ENCODE measurements at places on chromosomes 1 and 21. TPM values are rescaled to one million over a fixed set of nuclear protein-coding genes. Genes with fewer than 3 reads are reported as not detected.

- H3K36me3 ChIP-seq = no peaks in the 10 kb centered on the region
- H3K27ac ChIP-seq = no peak overlapping the region
- DNase-seq = no peak
- H3K27me3 ChIP-seq = no peaks in the 10 kb centered on the region
- H3K4me3 ChIP-seq = no peak overlapping the region
Measured at GRCh38 chr1:98181036-98181764, 260.4 kb upstream of the DPYD start.

GRCh38 chr21:25898671-25899070 lies 163.9 kb downstream of the GABPA start:
- H3K36me3 ChIP-seq = no peaks in the 10 kb centered on the region
- no peak for DNase-seq
- peak overlapping the region; percentile 4 for H3K27ac ChIP-seq
- peaks cover 6% of the 10 kb centered on the region for H3K4me1 ChIP-seq
- H3K27me3 ChIP-seq = no peaks in the 10 kb centered on the region

GRCh38 chr1:59316497-59317128 lies 19.7 kb downstream of the FGGY start:
- peaks cover 29% of the 10 kb centered on the region for H3K4me1 ChIP-seq
- no peaks in the 10 kb centered on the region for H3K27me3 ChIP-seq
- H3K27ac ChIP-seq = peak overlapping the region; percentile 21
- peak; percentile 48 for DNase-seq
- H3K4me3 ChIP-seq = no peak overlapping the region
- H3K36me3 ChIP-seq = no peaks in the 10 kb centered on the region

GRCh38 chr1:89884718-89885596 lies 64.1 kb downstream of the LRRC8D start:
- H3K27me3 ChIP-seq = no peaks in the 10 kb centered on the region
- DNase-seq = no peak
- H3K4me1 ChIP-seq = no peaks in the 10 kb centered on the region

GRCh38 chr1:221925947-221926346 lies 184.1 kb upstream of the DUSP10 start:
- H3K4me1 ChIP-seq = no peaks in the 10 kb centered on the region
- DNase-seq = no peak
- H3K27me3 ChIP-seq = no peaks in the 10 kb centered on the region
- H3K27ac ChIP-seq = no peak overlapping the region
- H3K4me3 ChIP-seq = no peak overlapping the region

DNA sequence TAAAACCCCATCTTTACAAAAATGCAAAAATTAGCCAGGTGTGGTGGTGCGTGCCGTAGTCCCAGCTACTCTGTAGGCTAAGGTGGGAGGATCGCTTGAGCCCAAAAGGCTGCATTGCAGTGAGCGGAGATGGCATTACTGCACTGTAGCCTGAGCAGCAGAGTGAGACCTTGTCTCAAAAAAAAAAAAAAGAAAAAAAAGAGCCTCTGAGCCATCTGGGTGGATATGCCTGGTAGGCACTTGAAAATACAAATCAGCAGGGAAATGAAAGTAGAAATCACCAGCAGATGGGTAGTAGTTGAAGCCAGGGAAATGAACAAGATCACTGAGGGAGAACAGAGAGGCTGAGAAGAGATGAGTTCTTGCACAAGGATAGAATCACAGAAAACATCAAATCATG lies 131.0 kb upstream of the HMCN1 start:
- H3K4me3 ChIP-seq = no peak overlapping the region
- no peak for DNase-seq
- no peaks in the 10 kb centered on the region for H3K4me1 ChIP-seq
- no peaks in the 10 kb centered on the region for H3K27me3 ChIP-seq
- H3K36me3 ChIP-seq = no peaks in the 10 kb centered on the region

- DNase-seq = no peak
- H3K4me1 ChIP-seq = no peaks in the 10 kb centered on the region
- no peak overlapping the region for H3K4me3 ChIP-seq
- H3K27me3 ChIP-seq = no peaks in the 10 kb centered on the region
- no peaks in the 10 kb centered on the region for H3K36me3 ChIP-seq
- H3K27ac ChIP-seq = no peak overlapping the region
Measured at GRCh38 chr1:191350938-191351337, 807.3 kb upstream of the RGS18 start.

DNA sequence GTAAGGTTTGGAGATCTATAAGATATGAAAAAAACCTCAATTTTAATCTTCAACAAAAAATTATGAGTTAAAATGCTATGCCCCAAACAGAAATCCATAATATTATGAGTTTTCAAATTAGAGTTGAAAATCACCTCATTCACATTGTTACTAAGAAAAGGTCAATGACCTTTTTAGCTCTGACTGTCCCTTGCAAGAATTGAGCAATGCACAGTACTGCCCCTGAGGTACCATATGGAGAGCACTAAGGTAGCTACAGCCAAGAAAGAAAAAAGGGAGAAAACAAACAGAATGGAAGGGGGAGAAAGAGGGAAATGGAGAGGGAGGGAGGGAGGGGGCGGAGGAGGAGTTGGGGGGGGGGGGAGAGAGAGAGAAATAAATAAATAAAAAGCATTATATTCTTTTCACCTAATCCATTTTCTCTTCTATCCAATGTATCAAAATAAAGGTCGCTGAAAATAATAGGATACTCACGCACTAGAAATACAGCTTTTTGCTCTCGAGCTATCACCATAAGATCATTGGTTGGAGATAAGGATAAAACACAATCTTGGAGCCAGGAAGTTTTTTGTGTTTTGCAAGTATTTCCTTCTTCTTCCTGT lies 58.8 kb downstream of the RAB3GAP2 start:
- no peaks in the 10 kb centered on the region for H3K36me3 ChIP-seq
- no peaks in the 10 kb centered on the region for H3K27me3 ChIP-seq
- no peak overlapping the region for H3K27ac ChIP-seq
- DNase-seq = no peak
- H3K4me3 ChIP-seq = no peak overlapping the region
- H3K4me1 ChIP-seq = no peaks in the 10 kb centered on the region

- peaks cover 7% of the 10 kb centered on the region for H3K4me1 ChIP-seq
- no peak overlapping the region for H3K27ac ChIP-seq
- peak; percentile 26 for DNase-seq
- H3K27me3 ChIP-seq = no peaks in the 10 kb centered on the region
Measured at GRCh38 chr1:94739521-94740061, 80.6 kb upstream of the SLC44A3 start.

GRCh38 chr1:84480650-84481049 lies 1.6 kb downstream of the RPF1 start:
- H3K27ac ChIP-seq = no peak overlapping the region
- DNase-seq = no peak
- no peaks in the 10 kb centered on the region for H3K27me3 ChIP-seq
- peaks cover 11% of the 10 kb centered on the region for H3K4me1 ChIP-seq
- no peaks in the 10 kb centered on the region for H3K36me3 ChIP-seq

- DNase-seq = no peak
- H3K27ac ChIP-seq = no peak overlapping the region
- H3K27me3 ChIP-seq = no peaks in the 10 kb centered on the region
- H3K36me3 ChIP-seq = no peaks in the 10 kb centered on the region
- no peaks in the 10 kb centered on the region for H3K4me1 ChIP-seq
Measured at GRCh38 chr1:82598337-82598736, 797.6 kb downstream of the ADGRL2 start.

DNA sequence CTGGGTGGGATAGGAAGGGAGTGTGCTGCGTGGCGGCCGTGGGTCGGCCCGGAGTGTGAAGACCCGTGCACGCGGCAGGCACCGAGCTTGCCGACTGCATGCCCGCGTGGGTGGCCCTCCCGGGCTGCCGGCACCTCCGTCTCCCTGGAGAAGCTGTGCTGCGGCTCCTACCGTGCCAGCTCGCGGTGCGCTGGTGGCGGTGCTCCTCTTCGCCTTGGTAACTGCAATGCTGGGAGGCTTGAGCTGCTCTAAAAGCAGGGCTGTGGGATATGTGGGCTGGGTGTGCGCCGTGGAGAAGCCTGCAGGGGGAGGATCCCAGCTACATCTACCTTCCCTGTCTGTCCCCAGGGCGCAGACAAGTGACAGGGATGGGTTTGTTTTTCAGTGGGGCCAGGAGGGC lies 2.4 kb downstream of the GABRD start:
- H3K27me3 ChIP-seq = peaks cover 3% of the 10 kb centered on the region
- H3K4me1 ChIP-seq = peaks cover 13% of the 10 kb centered on the region
- H3K27ac ChIP-seq = no peak overlapping the region
- no peak overlapping the region for H3K4me3 ChIP-seq
- no peak for DNase-seq

GRCh38 chr1:76827066-76827465 lies 40.2 kb upstream of the ST6GALNAC5 start:
- no peak overlapping the region for H3K4me3 ChIP-seq
- H3K4me1 ChIP-seq = no peaks in the 10 kb centered on the region
- H3K36me3 ChIP-seq = no peaks in the 10 kb centered on the region
- H3K27me3 ChIP-seq = no peaks in the 10 kb centered on the region
- no peak overlapping the region for H3K27ac ChIP-seq
- no peak for DNase-seq

- DNase-seq = no peak
- no peaks in the 10 kb centered on the region for H3K36me3 ChIP-seq
- no peak overlapping the region for H3K27ac ChIP-seq
- no peaks in the 10 kb centered on the region for H3K4me1 ChIP-seq
- H3K27me3 ChIP-seq = no peaks in the 10 kb centered on the region
Measured at GRCh38 chr1:221089803-221090202, 210.6 kb downstream of the HLX start.

DNA sequence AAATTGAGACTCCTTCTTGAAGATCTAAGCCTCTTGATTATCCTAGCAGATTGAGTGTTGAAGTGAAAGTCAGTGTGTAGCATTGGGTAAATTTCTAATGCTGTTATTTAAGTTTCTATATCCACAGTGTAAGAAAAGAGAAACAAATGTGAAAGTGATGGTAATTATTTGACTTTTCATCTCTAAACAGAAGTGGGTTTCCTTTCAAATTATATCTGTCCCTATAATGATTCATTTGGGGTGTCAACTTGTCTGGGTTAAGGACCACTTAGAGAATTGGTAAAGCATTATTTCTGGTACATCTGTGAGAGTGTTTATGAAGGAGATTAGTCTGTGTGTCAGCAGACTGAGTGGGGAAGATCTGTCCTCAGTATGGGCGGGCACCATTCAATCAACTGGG lies 133.0 kb upstream of the HMCN1 start:
- no peaks in the 10 kb centered on the region for H3K36me3 ChIP-seq
- H3K4me3 ChIP-seq = no peak overlapping the region
- H3K27ac ChIP-seq = no peak overlapping the region
- no peaks in the 10 kb centered on the region for H3K27me3 ChIP-seq

DNA sequence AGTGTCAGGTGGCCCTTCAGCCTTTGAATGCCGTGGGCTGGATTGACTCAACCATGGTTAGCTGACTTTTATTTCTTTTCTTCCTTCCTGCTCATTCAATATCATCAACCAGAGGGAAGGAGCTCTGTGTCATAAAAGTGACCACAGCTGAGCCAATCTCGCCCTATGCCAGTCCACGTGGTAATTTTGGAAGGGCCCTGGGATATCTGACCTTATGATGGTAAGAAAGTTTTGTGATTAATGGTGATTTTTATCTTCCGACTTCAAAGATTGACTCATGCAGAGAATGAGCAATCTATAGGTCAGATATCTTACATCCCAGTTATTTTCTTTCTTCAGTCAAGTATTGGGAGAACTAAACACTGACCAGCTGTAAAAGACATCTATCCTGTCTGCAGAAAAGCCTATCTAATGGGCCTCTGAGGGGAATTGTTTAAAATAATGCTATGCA lies 170.3 kb downstream of the ZC3H11B start:
- H3K27ac ChIP-seq = no peak overlapping the region
- no peak for DNase-seq
- H3K4me1 ChIP-seq = no peaks in the 10 kb centered on the region
- H3K36me3 ChIP-seq = no peaks in the 10 kb centered on the region
- no peak overlapping the region for H3K4me3 ChIP-seq

DNA sequence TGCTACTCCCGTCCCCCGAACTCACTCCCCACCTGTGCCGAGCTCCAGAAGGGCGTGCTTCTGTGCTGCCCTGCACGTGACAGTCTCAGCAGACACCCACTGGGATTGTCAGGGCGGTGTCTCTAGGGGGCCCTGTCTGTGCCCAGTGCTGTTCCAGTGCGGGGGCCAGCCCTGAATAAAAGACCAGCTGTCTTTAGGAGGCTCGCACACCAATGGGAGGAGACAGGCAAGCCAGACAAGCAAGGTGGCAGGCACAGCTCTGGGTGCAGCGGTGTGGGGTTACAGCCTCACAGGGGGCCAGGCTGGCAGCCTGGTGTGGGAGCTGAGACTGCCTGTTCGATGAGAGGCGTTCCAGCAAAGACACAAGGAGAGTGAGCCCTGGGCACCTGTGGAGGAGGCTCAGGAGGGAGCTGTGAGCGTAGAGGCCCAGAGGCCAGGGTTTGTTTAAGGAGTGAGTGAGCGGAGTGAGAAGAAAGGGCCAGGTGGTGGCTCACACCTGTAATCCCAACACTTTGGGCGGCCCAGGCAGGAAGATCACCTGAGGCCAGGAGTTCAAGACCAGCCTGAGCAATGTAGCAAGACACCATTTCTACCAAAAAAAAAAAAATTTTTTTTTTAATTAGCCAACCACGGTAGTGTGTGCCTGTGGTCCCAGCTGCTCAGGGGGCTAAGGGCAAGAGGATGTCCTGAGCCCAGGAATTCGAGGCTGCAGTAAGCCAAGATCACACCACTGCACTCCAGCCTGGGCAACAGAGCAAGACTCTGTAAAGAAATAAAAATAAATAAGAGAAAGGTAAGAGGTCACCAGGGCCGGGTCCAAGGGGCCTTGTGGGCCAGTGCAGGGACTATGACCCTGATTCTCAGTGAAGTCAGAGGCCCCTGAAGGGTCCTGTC lies 48.2 kb upstream of the ARHGEF16 start:
- no peak for DNase-seq
- H3K4me1 ChIP-seq = no peaks in the 10 kb centered on the region
- no peaks in the 10 kb centered on the region for H3K27me3 ChIP-seq
- H3K4me3 ChIP-seq = no peak overlapping the region
- no peak overlapping the region for H3K27ac ChIP-seq

DNA sequence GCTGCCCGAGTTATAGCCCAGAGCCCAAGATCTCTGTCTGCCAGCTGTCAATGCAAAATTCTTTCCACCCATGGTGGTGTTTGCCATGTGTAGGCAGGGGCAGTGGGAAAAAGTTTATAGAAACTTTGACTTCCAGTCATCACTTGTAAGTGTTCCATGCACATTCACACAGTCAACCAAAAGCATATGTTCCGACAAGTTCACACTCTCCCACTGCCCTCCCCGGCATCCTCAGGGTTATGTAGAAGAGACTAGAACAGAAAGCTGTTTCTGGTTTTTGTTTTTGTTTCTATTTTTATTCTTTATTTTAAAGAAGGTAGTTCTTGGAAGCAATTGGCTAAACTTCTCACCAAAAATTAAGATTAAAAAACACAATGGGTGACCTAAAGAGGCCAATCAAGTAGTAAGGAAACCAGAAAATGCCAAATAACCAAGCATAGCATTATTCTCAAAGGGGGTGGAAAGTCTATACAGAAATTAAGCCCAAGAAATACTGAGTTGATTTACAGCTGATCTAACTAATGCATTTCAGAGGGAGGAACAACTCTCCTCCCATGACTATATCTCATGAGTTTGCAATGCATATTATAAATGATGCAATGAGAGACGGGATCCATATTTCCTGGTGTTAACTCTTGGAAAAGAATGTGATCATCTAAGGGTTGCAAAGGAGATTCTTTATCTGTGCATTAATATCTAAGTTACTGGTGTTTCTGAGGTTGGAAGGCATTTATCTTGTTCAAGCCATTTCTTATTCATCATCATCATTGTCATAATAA lies 91.5 kb upstream of the ETS2 start:
- H3K4me3 ChIP-seq = no peak overlapping the region
- no peak overlapping the region for H3K27ac ChIP-seq
- no peak for DNase-seq

The KRTAP10-4 gene
- not detected for total RNA-seq

The GIPC2 gene
- 1.5 TPM for total RNA-seq

The VHLL gene
- not detected for total RNA-seq

The LIN28A gene
- not detected for total RNA-seq

The SLC45A3 gene
- 6.7 TPM for total RNA-seq

The MAB21L3 gene
- total RNA-seq = 0.34 TPM

The FAM163A gene
- 1.3 TPM for total RNA-seq

The CTSE gene
- 18.9 TPM for total RNA-seq

The SLAMF9 gene
- not detected for total RNA-seq
